ENCODE measurements at places on chromosomes 7 and 10.

DNA sequence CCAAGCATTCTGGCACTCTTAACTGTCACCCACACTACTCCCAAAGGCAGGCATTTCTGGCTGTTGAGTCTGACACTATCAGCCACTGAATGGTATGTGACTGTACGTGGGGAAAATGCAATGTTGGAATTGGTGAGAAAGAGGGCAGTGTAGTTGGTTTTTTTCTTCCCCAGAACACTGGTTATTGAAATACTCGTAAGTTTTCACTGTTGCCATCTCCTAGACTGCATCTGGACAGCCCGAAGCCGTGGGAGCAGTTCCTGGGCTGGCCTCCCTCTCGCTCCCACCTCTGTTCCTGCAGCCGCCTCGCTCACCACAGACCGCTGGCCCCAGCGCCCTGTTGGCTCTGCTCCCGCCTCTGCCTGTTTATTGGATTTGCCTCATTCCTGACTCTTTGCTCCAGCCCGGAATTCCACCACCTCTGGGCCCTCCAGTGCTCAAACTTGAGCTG is 5.7 kb downstream of the PLCE1 start:
- DNase-seq = no peak

DNA sequence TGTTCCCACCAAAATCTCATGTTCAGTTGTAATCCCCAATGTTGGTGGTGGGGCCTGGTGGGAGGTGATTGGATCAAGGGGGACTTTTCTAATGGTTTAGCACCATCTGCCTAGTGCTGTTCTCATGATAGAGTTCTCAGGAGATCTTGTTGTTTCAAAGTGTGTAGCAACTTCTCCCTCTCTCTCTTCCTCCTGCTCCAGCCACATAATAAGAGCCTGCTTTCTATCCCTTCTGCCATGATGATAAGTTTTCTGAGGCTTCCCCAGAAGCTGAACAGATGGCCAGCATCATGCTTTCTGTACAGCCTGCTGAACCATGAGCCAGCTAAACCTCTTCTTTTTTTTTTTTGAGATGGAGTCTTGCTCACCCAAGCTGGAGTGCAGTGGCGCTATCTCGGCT is 910.6 kb downstream of the KCNMA1 start:
- no peak for DNase-seq

- no peak for DNase-seq
Observed at GRCh38 chr10:50613726-50614443, 9.9 kb downstream of the SGMS1 start.

GRCh38 chr7:14806891-14807290 is 95.7 kb downstream of the DGKB start:
- DNase-seq = no peak

DNA sequence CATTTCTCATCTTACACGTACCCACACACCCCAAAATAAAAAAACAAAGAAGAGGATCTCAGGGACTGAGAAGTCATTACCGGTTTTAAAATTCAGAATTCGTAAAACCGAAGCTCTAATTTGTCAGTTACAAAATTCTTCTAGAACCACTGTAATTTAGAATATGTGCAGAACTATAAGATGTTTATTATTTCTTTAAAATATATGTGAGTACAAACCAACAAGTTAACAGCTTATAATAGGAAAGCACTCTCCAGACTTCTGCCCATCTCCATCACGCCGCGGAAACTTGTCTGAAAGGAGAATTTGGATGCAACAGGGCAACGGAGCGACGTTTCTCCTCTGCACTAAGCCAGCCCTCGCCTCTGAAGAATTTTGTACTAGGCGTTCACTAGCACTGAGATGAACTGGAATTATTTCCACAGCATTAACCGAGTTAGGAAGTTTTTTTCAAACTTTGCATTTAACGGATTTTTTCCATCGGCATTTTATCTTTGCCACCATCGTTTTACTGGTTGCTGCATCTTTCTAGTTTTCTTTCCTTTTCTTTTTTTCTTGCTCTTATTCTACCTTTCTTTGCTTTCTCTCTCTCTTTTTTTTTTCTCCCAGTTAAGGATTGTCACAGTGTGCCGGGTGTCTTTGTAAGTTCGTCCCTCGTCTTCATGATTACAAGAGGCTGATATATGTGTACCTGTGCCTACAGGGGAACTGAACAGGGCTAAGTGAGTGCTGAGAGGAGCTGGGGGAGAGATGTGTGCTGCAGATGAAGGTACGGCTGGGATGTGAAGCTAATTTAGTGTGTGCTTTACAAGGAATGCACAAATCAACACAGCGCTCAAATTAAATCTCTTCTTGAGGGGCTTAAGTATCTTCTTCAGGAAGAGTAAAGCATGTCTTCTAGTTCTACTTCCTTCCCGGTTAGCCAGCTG is 295.9 kb upstream of the NFE2L3 start:
- DNase-seq = no peak

- no peak for DNase-seq
Observed at GRCh38 chr7:23018750-23019149, 4.8 kb upstream of the HYCC1 start.

DNA sequence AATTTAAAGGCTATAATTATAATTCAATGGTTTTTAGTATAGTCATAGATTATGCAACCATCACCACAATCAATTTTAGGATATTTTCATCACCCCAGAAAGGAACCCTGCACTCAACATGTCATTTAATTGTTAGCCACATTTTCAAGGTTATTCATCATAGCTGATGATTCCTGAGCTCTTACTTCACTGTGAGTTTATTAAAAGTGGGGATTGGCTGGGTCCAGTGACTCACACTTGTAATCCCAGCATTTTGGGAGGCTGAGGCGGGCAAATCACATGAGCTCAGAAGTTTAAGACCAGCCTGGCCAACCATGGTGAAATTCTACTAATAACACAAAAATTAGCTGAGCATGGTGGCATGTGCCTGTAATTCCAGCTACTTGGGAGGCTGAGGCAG is 787 bp downstream of the CCL26 start:
- DNase-seq = no peak

GRCh38 chr10:112848868-112849430 is 101.1 kb upstream of the TCF7L2 start:
- DNase-seq = no peak

DNA sequence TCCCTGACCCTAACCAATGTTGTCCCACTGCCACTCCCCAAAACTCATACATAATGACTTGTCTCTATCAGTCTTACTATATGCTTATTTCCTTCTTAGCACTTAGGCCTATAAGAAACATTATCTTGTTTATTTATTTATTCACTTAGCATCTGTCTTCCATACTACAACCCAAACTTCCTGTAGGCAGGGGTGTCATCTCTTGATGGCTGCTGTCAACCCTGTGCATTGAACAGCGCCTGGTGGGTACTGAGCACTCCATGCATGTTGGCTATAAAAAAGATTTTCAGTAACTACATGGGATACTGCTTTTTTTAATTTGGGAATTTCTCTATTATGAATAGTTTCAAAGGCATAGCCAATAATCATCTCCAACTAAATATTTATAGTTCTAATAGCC is 46.7 kb downstream of the JAZF1 start:
- DNase-seq = no peak

GRCh38 chr10:26438534-26439341 is 597 bp downstream of the APBB1IP start:
- DNase-seq = peak; percentile 61
